ENCODE measurements at places on chromosomes 16 and 17.

DNA sequence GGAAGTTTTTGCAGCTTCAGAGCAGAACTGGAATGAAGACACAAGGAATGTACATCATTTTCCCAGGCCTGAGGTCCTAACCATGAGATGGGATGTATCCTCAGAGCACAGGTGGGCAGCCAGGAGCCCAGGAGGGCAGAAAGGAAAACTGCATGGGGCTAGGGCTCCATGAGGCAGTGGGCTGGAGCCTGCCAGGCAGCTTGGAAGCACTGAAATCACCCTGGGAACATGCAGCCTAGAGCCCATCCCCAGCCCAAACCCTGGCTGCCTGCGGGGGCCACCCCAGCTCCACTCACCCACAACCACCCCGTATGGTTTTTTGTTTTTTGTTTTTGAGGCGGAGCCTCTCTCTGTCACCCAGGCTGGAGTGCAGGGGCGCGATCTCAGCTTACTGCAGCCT lies 86.2 kb upstream of the SIAH1 start:
- DNase-seq = no peak

- no peak for DNase-seq
These were observed 22.4 kb upstream of the SCNN1B start for GRCh38 chr16:23279721-23280153.

- no peak for DNase-seq
These were observed 9.1 kb downstream of the CTCF start for GRCh38 chr16:67571464-67571863.

DNA sequence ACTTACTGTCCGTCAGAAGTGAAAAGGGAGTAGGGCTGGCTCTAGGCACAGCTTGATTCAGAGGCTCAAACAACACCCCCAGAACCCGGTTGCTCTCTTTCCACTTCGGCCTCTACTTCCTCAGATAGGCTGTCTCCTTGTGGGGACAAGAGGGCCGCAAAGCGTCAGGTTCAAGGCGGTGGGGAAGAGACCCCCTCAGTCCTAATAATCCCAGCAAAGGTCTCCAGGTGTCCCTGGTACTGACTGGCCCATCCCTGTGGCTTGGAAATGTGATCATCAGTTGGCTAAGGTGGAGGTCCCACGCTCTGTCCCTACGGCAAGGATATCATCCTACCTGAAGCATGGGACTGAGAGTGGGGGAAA lies 26.0 kb downstream of the NGFR start:
- no peak for DNase-seq

- no peak for DNase-seq
These were observed 4.1 kb downstream of the PMM2 start for GRCh38 chr16:8801701-8802100.

DNA sequence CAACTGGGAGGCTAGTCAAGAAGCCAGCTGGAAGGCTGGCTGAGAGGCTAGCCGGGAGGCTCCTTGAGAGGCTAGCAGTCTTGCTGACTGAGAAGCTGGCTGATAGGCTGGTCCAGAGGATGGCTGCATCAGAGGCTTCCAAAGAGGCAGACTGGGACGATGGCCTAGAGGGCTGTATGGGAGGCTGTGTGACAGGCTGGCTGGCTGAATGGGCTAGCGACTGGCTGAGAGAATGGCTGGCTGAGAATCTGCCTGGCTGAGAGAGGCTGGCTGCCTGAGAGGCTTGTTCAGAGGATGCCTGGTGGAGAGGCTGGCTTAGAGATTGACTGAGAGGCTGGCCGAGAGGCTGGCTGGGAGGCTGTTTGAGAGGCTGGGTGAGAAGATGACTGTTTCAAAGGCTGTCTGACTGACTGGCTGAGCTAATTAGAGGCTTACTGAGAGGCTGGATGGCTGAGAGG lies 34.8 kb upstream of the ACSM2B start:
- no peak for DNase-seq

All from psoas muscle (tissue), 8 donors.